ENCODE measurements at places on chromosomes 2 and 18.

DNA sequence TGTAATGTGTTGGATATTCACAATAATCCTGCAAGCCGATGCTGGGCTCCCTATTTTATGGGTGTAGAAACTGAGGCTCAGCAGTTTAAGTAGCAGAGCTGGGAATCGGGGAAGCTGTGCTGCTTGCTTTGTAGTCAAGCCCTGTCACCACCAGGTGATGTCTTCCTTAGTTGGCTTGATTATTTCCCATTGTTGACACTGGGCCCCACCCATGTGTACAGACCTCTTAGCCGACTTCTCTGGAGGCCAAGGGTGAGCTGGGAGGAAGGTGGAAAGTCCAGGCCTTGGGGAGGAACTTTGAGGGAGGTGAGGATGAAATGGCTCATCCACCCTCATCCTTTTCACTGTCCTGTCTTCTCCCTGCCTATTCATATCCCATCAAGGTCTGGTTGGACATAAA, 60.0 kb downstream of the CAPN13 start:
- DNase-seq: no peak

- no peak for DNase-seq
These were observed 4.6 kb downstream of the C2orf81 start for GRCh38 chr2:74416778-74417177.

DNA sequence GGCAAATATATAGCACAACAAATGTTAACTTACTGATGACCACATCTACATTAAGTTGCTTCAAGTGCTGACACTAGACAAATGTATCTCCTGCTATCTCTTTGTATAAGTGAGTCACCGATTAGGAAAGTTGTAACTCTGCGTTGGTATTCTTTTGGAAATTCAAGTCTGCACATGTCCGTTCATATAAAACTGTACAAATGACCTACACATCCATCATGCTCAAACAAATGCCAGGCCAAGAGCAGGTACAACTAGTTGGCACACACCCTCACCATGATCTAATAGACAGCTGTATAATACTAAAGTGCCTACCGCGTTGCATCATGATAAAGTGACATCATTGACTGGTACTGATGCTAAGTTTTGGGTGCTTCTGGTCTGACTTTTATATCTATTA, 141.1 kb downstream of the RBMS1 start:
- no peak for DNase-seq

GRCh38 chr2:104794441-104794840, 59.5 kb upstream of the POU3F3 start:
- no peak for DNase-seq

GRCh38 chr2:171346723-171347557, 86.8 kb downstream of the METTL8 start:
- DNase-seq: no peak

- DNase-seq: no peak
These were observed 5.7 kb downstream of the RHOB start for GRCh38 chr2:20452551-20452950.

DNA sequence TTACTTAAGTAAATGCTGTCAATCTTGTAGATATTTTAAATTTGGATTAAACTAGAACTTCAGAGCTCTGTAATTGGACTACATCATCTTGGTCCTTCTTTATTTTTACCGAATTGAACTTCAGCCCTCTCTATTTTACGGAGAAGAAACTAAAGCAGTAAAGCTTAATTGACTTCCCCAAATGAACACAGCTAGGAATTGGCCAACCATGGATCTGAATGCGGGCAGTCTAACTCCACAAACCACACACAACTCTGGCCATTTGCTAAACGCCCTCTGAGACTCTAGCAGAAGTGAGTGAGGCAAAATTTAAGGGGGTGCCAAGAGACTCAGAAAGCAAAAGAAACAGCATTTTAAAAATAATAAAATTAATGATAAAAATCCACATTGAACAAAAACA, 86.3 kb upstream of the KCTD1 start:
- DNase-seq: no peak

DNA sequence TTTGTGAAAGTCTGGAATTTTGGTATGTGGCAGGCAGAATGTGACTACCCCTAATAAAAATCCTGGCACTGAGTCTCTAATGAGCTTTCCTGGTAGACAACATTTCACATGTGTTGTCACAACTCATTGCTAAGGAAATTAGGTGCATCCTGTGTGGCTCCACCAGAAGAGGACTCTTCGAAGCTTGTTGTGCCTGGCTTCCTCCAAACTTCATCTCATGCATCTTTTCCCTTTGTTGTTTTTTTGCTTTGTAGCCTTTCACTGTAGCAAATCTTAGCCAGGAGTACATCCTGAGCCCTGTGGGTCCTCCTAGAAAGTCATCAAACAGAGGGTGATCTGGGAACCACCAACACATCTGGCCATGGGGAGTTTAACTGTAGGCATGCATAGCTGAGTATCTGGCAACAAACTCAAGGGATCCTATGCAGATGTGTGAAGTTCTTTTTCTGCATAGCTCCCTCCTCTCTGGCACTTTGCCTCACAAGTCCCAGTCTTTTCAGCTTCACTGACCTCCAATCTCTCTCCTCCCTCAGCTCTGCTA, 42.1 kb upstream of the SERTAD2 start:
- DNase-seq: no peak

GRCh38 chr2:224187220-224187619, 148.1 kb upstream of the SERPINE2 start:
- no peak for DNase-seq

- DNase-seq: no peak
These were observed 151.0 kb upstream of the GATA6 start for GRCh38 chr18:22018366-22018765.

GRCh38 chr2:133952420-133952819, 301.5 kb upstream of the MGAT5 start:
- DNase-seq: no peak
